ENCODE measurements at places on chromosomes 5 and 9. TPM values are rescaled to one million over a fixed set of nuclear protein-coding genes. Genes with fewer than 3 reads are reported as not detected.

DNA sequence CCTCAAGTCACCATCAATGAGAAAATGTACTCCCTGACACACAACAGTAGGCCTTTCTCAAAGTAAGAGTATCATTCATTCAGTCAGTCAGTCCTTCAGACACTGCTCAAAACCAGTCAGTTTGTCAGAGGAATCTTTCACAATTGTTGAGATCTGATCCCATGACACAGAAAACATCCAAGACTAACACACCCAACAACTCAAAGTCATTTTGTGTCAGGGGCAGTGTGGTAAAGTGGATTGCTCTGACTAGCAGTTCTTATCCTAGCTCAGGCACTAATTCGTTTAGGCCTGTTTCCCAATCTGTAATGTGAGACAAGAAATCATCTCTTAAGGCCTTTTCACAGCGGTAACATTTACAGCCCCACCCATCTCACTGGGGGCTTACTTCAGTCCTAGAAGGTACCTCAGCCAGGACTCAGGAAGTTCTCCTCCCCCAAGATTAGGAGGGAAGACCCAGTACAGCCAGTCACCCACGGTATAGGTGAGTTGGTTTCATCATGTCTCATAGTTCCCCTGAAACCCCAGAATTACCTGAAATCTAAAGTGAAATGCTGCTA lies 31.9 kb downstream of the SH3TC2 start:
- H3K4me3 ChIP-seq, result no peak overlapping the region
- H3K27ac ChIP-seq, result no peak overlapping the region
- no peak for DNase-seq
- H3K27me3 ChIP-seq, result no peaks in the 10 kb centered on the region
- H3K36me3 ChIP-seq, result no peaks in the 10 kb centered on the region

DNA sequence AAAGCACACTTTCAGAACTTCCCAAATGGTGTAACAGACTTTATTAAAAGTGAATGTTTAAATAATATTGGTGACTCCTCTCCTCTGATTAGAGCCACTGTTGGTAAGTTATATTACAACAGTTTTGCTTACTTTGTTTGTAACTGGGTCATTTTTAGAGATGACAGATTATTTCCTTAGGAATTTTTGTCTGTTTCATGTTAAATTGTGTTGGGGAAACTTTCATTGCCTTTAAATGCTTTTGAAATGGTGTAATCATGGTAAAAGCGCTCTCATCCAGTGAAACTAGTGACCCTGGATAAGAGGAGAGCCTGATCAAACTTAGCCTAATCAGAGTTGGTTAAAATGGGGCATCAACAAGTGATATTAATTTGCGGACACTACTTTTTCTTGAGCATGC lies 39.4 kb downstream of the TNPO1 start:
- no peaks in the 10 kb centered on the region for H3K27me3 ChIP-seq
- H3K27ac ChIP-seq, result no peak overlapping the region
- DNase-seq, result no peak

DNA sequence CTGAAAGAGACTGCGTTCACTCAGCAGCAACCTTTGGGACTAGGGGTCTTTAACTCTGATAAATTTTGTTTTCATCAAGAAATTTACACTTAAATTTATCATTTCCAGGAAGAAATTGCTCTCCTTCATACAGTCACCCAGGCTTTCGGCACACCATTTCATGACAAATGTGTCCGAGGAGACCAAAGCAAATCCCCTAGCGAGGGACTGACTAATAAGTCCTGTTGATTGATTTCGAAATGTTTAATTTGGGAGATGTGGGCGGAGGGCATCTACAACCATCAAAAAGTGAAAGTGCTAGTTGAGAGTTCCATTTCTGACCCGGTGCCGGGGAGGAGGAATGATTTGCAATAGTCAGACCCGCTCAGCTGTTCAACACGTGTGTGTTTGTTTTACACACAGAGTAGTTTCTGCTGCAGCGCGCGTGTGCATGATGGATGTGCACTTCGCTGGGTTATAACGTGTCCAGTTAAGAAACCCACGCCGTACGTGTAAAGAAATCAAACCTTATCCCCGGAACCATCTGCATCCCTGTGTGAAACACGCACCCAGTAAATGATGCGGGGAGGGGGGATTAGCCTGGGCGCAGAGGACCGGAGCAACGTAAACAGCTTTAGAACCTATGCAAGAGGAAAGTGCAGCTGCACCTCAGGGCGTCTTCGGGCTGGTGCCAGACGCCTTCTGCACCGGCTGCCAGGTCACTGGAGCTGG lies 845 bp upstream of the NR4A3 start:
- no peaks in the 10 kb centered on the region for H3K27me3 ChIP-seq
- no peaks in the 10 kb centered on the region for H3K36me3 ChIP-seq
- H3K27ac ChIP-seq, result peak overlapping the region; percentile 75
- peak overlapping the region; percentile 79 for H3K4me3 ChIP-seq

DNA sequence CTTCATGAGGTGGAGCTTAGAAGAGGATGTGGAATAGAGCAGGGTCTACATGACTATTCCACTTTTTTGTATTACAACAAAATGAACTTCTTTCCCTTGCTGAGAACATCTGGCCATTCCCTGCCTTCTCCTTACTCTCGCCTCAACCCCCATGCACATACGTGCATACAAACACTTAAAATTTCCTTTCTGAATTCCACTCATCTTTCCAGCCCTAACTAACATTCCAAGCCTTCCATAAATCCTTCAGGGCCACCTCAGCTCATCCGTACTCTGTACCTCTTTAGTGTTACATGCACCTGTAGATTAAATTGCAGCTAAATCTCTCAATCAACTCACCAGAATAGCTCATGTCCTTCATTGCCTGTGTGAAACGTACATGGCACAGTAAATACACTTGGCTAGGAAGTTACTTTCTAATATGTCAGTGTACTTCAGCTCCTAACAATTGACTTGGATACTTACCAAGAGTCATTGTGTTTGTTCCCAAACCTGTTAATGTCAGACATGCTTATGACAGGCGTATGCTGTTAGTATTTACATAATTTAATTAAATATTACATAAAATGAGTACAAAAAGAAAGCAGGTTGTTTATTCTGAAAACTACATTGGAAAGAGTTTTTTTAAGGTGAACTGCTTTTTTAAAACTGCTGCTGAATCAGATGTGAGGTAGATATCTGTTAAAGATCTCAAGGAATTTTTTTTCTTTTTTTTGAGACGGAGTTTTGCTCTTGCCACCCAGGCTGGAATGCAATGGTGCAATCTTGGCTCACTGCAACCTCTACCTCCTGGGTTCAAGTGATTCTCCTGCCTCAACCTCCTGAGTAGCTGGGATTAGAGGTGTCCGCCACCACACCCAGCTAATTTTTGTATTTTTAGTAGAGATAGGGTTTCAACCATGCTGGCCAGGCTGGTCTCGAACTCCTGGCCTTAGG lies 55.7 kb downstream of the GLIS3 start:
- H3K4me1 ChIP-seq, result no peaks in the 10 kb centered on the region
- H3K36me3 ChIP-seq, result no peaks in the 10 kb centered on the region
- H3K27me3 ChIP-seq, result no peaks in the 10 kb centered on the region
- H3K4me3 ChIP-seq, result no peak overlapping the region

Gene CDX1
- total RNA-seq, result not detected

Gene WDR38
- total RNA-seq, result not detected

All from Karpas-422 (cell line).